Activated CD8-positive, alpha-beta T cell treated with anti-CD3 and anti-CD28 coated beads for 36 hours (primary cell): ENCODE measurements at places on chromosomes 11 and 22.

DNA sequence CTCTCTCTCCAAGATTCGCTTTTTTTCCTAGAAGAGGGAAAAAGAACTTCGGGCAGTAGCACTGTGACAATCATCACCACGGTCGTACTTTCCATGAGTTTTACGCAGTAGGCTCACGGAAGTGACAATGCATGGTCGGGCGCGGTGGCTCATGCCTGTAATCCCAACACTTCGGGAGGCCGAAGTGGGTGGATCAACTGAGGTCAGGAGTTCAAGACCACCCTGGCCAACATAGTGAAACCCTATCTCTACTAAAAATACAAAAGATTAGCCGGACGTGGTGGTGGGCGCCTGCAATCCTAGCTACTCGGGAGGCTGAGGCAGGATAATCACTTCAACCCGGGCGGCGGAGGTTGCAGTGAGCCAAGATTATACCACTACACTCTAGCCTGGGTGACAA is 23.4 kb downstream of the GRAP2 start:
- peak; percentile 52 for DNase-seq

DNA sequence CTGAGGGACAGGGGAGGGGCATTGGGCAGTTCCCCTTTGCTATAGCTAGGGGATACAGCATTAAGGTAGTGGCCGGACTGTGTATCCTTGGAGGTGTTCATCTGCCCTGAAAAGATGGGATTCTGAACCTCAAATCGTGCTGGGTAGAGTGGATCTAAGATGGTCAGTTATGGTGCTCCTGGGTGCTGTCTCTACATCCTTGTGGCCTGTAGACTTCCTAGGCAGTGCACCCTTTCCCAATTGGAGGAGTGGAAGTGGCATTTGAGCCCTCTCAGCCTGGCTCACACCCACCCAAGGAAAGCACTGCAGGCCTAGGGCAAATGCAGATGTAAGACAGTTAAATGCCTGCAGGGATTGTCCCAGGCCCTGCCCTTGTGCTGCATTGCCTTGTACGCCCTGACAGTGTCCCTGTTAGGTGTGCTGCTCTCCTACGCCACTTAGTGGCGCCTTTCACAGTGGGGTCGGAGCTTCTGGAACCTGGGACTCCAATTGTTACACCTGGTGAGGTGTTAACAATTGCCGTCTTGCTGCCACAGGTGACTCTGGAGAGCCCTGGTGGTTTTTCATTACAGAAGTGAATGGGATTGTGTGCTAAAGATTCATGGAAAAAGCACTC is 35.0 kb downstream of the PPFIBP2 start:
- DNase-seq: peak; percentile 54

- no peak for DNase-seq
Observed at GRCh38 chr22:36104435-36104834, 56.1 kb downstream of the APOL3 start.

DNA sequence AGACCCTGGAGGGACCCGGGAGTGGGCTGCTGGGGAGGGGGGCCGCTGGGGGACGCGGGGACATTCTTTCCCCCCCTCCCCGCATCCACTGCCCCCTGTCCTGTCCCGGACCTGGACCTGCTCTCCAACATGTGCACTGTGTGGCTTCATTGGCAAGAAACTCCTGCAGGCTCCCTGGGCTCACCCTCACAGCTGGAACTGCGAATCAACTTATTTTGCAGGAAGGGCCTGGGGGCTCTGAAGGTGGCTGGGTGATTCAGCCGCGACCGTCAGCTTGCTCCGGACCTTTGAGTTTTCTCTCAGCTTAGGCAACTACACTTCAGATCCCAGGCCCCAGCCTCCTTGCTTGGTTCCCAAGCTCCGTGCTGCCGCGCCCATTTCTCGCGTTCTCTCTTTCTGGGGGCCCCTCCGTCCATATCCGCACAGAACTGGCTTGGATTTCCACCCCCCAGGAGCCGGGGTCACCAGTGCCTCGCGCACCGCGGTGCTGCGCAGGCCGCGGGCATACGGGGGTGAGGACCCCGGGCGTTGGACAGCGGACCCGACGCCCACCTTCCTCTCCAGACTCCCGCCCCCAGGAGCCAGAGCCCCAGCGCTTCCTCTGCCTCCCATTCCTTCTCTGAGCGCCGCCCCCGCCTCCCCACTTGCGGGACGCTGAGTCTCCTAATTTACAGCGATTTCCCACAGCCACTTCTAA is 471 bp upstream of the AHNAK start:
- no peak for DNase-seq

DNA sequence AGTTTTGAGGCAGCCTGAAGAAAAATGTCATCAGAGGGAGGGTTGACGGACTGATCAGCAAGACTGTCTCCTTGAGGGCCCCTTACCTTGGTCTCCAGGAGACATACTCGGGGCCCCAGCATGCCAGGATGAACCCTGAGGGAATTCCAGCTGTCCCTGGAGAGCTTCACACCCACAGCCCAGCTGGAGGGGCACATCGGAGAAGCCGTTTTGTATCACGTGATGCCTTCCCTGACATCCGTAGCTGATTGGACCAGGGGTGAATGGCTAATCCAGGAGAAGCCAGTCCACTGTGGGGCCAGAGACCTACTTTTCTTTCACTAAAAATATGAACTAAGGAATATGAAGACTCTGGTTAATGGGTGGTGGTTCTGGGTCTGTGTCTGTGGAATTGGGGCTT is 86.0 kb upstream of the TP53I11 start:
- no peak for DNase-seq

DNA sequence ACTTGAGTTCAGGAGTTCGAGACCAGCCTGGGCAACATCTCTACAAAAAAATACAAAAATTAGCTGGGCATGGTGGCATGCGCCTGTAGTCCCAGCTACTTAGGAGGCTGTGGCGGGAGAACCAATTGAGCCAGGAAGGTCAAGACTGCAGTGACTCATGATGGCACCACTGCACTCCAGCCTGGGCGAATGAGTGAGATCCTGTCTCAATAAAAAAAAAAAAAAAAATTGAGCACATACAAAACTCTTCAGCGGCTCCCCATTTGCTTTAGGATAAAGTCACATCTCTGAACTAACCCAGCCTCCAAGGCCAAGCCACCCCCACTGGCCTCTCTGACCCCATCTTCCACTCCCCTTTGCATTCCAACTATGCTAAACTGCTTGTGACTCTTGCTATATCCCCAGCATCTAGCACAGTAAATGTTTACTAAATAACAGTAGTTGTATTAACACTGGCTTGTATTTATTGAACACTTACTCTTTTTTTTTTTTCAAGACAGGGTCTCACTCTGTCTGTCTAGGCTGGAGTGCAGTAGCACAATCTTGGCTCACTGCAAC is 28.9 kb downstream of the CREB3L1 start:
- DNase-seq: no peak

- no peak for DNase-seq
Observed at GRCh38 chr22:45757068-45757467, 85.4 kb downstream of the ATXN10 start.

DNA sequence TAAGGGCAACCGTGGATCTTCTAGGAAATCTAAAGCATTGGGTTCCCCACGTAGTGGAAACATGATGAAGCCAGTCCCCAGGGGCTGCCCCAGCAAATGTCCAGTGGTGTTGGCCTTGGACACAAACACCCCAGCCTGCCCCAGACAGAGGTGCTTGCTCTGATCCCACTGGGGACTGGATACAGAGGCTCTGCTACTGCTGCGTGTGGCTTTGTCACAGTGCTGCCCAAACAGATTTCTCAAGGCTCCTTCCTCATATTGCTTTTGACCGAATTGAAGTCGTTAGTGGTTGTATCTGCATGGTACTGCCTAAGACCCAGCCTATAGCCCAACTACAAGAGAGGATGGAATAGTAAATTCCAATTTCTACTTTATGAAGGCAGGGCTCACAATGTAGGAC is 40.1 kb upstream of the CD44 start:
- no peak for DNase-seq

GRCh38 chr11:64176751-64177150 is 9.2 kb upstream of the STIP1 start:
- DNase-seq: no peak

GRCh38 chr11:66363187-66363601 is 8.4 kb downstream of the SLC29A2 start:
- DNase-seq: no peak

GRCh38 chr11:24754406-24754805 is 257.6 kb downstream of the LUZP2 start:
- no peak for DNase-seq

DNA sequence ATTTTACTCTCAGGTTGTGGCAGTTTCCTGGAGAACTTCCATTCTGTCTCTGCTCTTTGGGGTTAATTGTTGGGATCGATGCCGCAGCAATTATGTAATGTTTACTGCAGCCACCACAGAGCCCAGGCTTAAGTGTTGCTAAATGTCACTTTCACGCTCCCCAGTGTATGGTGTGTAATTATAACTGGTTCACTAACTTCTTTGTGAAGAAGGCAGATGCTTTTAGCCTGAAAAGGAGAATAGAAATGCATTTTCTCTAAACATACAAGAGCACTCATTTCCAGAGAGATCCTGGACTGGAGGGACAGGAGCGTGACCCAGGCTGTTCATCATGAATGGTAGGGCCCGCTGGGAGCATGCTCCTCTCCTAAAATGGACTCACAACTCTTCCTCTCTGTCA is 132.2 kb upstream of the PLET1 start:
- DNase-seq: no peak

GRCh38 chr22:22666307-22667091 is 22.1 kb downstream of the GGTLC2 start:
- DNase-seq: peak; percentile 38

DNA sequence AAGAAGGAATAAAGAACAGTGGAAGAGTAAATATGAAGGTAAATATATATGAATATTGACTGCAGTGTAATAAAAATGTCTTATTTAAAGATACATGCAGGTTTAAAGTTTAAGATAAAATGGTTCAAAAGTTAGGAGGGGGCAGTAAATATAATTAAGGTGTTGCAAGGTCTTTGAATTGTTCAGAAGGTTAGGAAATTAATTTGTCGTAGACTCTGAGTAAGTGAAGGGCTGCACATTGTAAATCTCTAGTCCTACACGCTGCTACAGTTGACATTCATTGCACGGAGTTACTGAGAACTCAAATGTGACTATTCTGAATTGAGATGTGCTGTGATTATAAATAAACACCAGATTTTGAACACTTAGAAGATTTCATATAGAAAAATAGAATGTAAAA is 69.8 kb upstream of the PRODH start:
- DNase-seq: no peak

DNA sequence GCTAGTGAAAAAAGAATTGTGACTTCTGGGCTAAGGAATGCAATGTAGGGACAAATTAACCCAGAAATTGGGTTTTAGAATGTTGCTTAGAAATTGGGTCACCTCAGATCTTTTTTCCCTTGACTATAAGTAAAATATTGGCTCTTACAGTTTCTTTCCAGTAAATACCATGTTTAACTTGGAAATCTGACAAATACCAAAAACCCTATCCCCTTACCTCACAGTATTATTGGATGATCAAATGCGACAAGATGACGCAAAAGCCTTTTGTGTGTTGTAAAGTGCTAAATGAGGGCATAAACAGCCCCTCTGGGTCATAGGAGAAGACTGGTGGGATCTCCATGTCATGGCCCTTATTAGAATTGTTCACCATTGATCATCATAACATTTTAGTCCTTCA is 6.1 kb upstream of the UPB1 start:
- no peak for DNase-seq

DNA sequence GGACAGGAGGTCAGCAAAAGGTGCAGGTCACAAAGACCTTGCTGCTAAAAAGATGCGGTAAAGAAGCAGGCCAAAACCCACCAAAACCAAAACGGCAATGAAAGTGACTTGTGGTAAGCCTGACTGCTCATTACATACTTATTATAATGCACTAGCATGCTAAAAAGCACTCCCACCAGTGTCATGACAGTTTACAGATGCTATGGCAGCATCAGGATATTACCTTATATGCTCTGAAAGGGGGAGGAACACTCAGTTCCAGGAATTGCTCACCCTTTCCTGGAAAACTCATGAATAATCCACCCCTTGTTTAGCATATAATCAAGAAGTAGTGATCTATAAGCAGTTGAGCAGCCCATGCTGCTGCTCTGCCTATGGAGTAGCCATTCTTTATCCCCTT is 45.2 kb upstream of the SLC5A12 start:
- no peak for DNase-seq

DNA sequence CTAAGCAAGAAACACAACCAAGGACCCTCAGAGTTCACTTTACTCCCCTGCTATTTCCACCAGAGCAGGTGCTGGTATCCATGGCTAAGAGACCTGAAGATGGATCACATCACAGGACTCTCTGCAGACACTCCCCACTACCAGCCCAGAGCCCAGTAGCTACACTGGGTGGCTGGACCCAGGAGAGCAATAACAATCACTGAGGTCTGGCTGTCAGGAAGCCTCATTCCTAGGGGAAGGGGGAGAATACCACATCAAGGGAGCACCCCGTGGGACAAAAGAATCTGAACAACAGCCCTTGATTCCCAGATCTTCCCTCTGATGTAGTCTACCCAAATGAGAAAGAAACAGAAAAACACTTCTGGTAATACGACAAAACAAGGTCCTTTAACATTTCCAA is 9.0 kb upstream of the MMP7 start:
- no peak for DNase-seq

DNA sequence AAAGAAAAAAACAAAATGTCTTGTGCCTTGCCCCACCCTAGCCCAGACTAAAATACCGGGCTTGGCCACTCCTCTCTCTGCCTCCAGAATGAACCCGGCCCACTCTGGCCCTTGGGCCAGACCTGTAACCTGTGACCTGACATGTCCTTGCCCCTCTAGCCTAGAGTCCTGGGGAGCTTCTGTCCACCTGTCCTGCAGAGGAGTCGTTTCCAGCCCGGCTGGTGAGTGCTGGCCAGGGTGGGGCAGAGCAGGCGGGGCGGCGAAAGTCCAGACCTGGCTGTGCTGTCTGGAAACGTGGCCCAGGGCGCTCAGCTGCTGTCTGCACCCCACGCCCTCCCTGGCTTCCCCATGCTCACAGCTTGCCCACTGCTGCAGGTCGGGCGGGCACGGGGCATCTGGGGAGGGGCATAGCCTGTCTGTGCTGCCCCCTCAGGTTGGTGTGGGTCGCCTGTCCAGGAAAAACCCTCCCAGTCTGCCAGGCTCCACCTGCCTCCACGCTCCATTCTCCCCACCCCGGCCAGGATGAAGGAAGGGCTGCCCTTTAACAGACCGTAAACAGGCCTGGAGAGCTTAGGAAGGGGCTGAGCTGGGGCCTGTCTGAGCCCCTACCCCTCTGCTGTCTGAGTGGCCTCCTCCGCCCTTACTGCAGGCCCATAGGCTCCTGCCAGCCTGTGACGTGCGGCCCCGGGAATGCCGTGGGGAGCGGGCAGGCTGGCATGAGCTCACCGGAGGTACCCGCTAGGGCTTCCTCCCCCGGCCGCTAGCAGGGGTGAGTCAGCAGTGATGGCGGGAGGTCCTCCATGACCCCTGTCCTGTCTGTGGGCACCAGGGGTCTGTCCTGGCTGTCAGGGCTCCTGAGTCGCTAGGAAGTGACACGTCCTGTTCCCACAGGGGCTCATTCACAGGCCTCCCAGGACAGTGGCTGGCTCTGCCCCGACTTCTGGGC is 1.9 kb downstream of the CD151 start:
- peak; percentile 51 for DNase-seq

- DNase-seq: no peak
Observed at GRCh38 chr11:77130763-77131513, 2.9 kb downstream of the MYO7A start.

GRCh38 chr11:126452241-126453101 is 97.0 kb downstream of the ST3GAL4 start:
- no peak for DNase-seq
